Effector CD4-positive, alpha-beta T cell (primary cell): ENCODE measurements at places on chromosomes 16 and 17.

GRCh38 chr17:56158344-56158743, 5.1 kb downstream of the ANKFN1 start:
- no peak for DNase-seq

DNA sequence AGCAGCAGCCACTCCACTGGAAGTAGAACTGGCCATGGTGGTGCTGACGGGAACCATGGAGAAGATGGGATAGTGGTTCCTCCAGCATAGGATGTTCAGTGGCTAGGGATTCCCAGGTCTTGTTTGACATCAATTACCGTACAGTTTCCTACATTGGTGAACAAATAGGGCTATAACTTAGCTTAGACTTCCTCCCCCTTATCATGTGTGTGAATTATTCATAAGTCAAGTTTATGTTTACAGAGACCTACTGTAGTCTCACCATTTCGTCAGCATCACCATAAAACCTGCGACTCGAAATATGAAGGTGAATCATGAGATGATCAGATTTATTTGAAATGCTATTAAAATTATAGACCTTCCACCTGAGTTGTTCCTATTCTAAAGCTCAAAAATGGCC, 1.2 kb downstream of the KRTAP2-3 start:
- no peak for DNase-seq

DNA sequence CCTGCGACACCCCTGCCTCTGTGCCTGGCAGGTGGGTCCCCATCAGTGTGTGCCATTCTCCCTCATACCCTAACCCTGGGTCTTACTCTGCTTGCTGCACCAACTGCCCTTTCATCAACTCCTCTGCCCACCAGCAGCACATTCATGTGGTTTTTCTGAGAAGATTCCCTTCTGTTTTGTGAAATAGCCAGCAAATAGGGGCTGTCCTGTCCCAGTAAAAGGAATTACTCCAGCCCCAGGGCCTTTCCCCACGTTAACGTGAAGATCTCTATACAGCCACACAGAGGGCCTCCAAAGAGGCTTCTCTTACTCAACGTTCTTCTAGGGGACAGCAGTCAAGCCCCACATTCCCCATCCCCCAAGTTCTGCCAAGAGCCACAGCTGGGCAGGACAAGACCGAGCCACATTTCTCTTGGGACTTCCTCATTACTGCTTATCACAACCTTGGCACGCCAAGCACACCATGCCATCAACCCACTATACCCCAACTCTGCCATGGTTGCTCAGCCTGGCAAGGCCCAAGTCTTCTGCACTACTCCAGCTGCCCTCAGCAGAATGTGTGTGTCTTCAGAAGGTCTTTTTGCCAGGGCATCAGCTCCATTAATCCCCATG, 18.7 kb upstream of the CCL2 start:
- DNase-seq: no peak

GRCh38 chr17:37742762-37743611, 1.9 kb downstream of the HNF1B start:
- no peak for DNase-seq

DNA sequence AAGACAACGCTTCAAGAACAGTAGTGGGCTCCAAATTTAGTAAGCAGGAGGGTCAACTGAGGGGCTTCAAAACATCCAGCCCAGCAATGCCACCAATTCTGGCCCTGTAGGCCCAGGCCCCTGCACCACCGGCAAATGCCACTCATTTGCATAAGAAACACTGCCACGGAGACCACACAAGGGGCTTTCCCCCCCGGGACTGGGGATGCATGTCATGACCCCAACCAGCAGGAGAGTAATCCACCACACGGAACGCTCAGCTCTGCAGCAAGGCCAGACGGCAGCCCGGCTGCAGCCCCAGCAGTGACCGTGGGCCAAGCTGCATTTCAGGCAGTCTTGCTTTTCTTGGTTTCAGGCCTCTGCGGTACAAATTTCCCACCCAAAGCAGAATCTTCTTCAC, 14.1 kb downstream of the TMEM11 start:
- no peak for DNase-seq

DNA sequence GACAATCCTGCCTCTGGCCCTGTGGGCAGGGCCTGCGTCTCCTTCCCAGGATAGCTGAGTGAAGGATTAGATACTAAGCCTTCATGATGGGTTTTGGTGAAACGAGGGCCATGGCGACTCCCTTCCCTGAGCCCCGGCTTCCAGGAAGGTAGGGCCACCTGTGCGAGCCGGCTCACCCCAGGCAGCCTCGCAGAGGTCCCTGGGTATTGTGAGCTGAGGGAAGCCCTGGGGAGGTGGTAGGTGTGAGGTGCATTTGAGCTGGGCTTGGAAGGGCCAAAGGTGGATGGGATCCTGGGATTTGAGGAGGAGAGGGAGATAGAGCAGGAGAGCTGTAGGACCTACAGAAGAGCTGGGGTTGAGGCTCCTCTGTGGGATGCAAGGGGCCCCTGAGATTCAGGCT, 6.5 kb upstream of the P2RX1 start:
- no peak for DNase-seq

DNA sequence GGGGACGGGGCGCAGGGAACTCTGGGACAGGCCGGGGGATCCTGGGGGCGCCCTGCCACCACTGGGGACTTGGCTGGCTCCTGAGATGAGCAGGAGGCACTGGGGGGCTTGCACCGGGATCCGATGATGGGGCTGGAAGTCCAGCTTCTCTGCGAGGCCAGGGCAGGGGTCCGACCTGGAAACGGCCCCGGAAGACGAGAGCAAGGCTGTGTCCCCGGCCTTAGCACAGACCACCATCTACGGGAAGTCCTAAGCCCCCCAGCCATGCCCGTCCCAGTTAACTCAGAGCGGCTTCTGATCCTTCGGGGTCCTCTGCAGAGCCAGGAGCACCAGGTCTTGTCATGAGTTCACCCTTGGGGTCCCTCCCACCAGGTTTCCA, 573 bp downstream of the CDT1 start:
- no peak for DNase-seq

DNA sequence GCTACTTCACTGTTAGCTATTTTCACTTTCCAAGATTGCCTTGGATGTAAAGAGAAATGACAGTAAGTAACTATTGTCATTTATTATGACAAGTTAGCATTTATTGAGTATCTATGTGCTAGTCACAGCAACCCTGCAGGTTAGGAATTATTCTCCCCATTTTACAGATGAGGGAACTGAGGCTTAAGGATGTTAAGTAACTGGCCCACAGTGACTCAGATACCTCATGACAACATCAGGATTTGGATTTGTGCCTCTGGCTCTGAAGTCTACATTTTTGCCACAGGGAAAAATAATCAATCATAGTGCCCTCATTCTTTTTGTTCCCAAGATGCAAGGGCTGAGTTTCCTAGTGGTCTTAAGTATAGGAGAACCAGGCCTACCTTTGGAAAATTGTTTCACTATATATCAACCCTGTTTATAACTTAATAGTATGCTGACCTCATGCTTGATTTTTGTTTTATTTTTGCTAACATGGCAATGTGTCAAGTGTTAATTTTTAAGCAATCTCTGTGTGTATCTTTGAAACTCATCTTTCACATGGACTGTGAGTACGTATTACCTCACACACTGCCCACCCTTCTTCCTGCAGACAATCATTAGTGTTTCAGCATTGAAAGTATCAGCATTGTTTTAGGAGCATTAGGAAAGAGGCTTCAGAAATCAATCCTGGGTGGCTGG, 105.0 kb downstream of the TANGO6 start:
- DNase-seq: no peak

GRCh38 chr17:33401249-33401648, 108.2 kb upstream of the ASIC2 start:
- no peak for DNase-seq

- no peak for DNase-seq
These were observed 2.3 kb downstream of the TP53 start for GRCh38 chr17:7684851-7685532.

DNA sequence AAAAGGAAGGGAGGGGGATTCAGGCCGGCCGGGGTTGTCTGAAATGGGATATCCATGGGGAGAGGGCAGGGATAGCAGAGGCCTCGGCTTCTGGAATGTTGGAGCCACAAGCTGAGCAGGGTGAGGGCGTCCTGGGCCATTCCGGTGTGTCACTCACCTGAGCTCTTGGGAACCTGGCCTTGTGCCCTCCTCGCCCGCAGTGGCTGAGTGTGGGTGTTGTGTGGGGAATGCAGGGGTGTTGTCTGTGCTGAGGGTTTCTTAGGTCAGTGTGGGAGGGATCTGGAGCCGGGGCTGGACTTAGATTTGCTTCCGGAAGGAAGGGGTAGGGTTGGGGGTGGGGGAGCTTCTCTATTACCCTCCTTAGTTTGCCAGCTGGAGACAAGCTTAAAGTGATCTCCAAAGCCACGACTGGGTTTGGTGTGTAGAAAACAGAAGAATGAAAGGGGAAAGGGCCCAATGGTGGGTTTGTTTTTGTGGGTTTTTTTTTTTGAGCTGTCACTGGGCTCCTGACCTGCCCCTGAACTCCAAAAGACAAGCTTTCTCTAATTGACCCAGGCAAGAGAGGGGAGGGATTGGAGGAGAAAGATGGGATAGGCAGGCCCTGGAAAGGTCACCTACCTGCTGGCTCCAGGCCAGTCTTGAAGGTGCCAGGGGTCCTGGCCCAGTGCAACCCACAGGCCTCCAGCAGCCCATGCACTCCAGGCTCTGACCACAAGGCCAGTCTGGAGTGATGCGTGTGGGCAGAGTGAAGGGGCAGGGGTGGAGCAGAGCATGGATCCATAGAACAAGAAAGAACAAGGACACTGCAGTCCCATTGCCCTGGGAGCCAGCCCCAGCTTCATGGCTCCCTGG, at the start of gene SULT1A2:
Gene SULT1A2, minus strand, starts transcription at position 211 of the 852 bp plus-strand sequence. CDS start 1,120 bp downstream, outside the sequence.
- DNase-seq: no peak

DNA sequence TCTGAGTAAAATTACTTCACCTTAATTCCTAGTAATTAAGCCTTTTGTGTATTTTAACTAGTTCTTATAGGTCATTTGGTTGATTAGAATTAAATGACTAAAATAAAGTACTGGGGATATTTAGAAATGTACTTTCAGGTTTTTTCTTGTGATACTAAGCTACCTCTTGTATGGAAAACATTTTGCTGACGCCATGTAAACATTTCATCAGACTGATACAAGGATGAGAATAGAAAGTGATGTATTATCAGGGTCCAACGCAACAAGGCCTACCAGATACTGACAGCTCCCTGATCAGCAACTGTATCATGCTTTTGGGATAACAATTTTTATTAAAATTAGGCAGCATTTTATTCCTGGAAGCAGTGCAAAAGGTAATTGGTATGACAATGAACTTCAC, 1.7 kb downstream of the SMARCE1 start:
- DNase-seq: no peak

GRCh38 chr16:9351841-9352434, 260.5 kb downstream of the HAPSTR1 start:
- no peak for DNase-seq
